ENCODE measurements at places on chromosomes 13 and 19.
A peak's percentile ranks its signal among the peaks of the same experiment; 100 is the strongest.

DNA sequence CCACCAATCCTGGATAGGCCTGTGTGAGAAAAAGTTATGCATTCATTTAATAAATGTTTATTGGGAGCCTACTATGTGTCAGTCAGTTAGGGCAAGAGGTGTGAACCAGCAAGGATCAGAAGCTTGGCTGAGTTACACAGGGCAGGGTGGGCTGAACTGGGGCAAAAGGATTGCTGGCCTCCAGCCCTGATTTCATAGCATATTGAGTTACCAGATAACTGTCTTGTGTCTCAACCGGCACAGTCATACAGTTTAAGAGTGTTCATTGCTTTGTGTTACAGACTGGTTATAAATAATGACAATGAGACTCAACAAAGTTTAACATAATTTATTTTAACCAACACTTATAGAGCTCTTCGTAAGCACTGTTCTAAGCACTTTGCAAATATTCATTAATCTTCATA lies 253.8 kb downstream of the DLEU7 start:
- DNase-seq: peak; percentile 72

- no peak for DNase-seq
Measured at GRCh38 chr19:43465468-43466120, at the start of gene LYPD3. LYPD3 (minus strand) TSS chr19:43465608; CDS start chr19:43465571, 37 bp downstream.

DNA sequence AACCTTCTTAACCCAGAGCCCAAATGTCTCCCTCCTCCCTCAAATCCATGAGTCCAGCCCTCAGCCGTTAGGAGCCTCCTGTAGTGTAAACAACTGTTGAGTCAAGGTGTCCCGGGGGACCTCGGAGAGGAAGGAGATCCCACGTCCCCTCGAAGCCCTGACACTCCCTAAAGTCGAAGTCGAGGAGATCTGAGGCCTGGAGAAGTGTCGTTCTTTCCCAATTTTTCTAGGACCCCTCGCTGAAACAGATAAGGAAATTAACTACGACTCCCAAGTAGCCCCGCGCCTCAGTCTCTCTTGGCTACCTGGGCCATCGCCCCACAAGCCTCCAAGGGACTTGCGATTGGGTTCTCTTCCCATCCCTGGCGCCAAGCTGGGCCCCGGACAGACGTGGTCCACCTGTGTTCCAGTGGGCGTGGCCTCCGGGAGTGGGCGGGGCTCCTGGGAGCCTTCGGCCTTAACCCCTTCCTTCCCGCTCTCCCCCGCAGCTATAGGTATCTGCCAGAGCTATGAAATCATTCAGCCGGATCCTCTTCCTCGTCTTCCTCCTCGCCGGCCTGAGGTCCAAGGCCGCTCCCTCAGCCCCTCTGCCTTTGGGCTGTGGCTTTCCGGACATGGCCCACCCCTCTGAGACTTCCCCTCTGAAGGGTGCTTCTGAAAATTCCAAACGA lies 869 bp downstream of the GFY start:
- no peak for DNase-seq

- DNase-seq: no peak
Measured at GRCh38 chr19:12867120-12868099, 13.8 kb downstream of the DNASE2 start.

DNA sequence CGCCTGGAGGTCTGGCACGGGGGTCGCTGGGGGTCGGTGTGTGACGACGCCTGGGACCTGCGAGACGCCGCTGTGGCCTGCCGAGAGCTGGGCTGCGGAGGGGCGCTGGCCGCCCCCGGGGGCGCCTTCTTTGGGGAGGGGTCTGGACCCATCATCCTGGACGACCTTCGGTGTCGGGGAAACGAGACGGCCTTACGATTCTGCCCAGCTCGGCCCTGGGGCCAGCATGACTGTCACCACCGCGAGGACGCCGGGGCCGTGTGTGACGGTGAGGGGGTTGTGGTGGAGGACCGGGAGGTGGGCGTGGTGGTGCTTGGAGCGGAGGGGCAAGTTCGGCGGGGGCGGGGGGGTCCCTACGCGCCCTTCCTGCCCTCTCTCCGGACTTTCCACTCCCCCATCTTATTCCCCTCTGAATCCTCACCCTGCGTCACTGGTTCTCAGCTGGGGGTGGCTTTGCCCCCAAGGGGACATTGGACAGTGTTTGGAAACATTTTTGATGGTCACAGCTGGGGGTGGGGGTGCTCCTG lies 5.5 kb downstream of the SSC5D start:
- no peak for DNase-seq

GRCh38 chr19:6679139-6679538 lies 9.2 kb upstream of the TNFSF14 start:
- DNase-seq: no peak

DNA sequence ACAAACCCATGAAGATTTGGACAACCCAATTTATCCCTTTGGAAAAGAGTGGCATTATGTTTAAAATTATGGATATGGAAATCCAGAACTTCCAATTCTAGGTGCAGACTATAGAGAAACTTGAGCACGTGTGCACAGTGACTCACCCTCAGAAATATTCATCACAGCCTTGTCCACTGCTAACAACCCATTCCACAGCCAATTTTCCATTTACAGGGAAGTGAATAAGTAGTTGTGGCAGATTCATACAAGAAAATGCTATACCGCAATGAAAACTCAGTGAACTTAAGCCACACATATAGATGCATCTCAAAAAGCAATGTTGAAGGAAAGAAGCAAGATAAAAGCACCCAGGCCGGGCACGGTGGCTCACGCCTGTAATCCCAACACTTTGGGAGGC lies 133.3 kb downstream of the USP12 start:
- DNase-seq: no peak

- no peak for DNase-seq
Measured at GRCh38 chr19:14096272-14096992, 5.9 kb upstream of the SAMD1 start.

DNA sequence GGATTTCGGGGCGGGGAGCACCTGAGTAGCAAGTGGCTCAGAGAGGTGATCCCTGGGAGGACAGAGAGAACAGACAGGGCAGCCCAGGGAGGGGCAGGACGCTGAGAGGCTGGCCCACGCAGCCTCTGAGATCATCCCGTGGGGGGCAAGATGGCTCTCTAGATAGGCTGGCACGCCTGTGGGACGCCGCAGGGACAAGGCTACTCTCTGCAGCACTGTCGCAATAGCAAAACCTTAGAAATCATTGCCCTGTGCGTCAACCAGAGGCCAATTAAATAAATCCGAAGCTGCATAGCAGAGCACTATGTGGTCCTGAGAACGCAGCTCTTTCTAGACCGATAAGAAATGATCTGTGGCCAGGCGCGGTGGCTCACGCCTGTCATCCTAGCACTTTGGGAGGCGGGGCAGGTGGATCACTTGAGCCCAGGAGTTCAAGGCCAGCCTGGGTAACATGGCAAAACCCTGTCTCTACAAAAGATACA lies 5.1 kb downstream of the PEX11G start:
- DNase-seq: no peak

GRCh38 chr19:38710928-38711725 lies 33.1 kb downstream of the CAPN12 start:
- no peak for DNase-seq

DNA sequence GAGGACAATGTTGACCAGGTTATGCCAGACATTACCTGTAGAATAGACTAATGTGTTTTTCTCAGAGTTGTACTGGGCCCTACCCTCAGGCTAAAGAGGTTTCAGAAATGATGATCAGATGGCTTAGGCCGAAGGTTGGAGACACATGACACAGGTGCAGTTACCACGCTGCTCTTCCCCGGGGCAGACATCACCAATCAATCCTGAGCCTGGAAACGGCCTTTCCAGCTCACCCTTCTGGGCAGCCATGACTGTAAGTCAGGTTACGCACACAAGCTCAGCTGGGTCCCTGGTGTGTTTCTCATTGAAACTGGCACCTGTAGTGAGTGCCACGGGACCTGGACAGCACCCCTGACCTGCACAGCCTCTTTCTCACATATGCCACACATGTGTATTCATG lies 299.3 kb downstream of the UQCRFS1 start:
- DNase-seq: no peak

- DNase-seq: no peak
Measured at GRCh38 chr13:95317039-95317989, 16.1 kb upstream of the ABCC4 start.

DNA sequence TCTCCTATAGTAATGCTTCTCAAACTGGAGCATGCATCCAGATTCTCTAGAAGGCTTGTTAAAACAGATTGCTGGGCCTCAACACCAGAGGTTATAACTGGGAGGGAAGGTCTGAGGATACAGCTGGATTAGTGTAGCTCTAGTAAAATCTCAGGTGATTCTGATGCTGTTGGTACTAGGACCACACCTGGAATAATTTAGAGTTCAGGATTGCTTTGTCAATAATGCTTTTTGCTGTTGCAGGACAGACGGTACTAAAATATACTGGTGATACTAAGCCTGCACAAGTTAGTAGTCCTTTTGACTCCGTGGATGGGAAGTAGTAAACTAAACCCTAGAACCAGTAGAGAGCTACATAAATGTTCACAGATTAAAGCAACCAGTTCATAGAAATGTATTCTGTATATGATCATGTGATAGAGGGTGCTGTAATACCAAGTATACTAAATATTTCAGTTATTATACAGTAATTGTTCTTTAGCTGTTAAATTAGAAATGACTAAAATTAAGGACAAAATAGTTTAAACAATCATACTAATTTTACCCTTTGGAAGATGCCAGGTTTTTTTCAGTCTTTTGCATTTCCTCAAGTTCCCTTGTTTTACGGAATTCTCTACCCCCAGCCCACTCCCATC lies 258.2 kb upstream of the STARD13 start:
- DNase-seq: no peak

DNA sequence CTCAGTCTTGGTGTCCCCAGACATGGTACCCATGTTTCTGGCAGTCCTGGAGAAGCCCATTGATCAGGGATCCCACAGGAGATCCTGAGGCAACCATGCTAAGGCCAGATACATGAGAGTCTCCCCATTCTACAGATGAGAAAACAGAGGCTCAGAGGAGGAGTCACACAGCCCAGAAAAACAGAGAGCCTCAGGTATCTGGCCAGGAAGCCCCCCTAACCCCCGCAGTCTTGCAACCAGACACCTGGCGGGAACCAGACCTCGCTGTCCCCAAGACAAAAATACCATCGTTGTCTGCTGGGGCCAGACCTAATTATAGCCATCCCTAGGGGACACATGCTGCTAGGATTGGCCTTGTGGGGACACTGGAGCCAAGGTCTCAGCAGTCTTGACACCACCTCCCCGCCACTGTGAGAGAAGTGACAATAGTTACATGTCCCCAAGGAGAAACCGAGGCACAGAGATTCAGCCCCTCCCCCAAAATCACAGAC lies 1.6 kb upstream of the PDE4C start:
- no peak for DNase-seq

DNA sequence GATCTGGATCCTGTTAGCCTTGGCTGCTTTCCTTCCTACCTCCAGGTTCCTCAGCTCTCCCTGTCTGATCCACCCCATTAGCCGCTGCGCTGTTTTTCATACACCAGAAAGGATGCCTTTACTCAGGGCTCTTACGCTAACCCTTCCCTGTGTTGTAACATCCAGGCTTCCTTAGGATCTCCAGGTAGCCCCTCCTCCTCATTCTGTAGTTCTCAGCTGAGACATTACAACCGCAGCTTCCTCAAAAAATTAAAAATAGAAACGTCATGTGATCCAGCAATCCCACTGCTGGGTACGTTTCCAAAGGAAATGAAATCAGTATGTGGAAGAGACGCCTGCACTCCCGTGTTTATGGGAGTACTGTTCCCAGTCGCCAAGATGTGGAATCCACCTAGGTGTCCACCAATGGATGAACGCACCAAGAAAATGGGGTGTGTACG lies 18.4 kb upstream of the MYADM start:
- DNase-seq: peak; percentile 68

DNA sequence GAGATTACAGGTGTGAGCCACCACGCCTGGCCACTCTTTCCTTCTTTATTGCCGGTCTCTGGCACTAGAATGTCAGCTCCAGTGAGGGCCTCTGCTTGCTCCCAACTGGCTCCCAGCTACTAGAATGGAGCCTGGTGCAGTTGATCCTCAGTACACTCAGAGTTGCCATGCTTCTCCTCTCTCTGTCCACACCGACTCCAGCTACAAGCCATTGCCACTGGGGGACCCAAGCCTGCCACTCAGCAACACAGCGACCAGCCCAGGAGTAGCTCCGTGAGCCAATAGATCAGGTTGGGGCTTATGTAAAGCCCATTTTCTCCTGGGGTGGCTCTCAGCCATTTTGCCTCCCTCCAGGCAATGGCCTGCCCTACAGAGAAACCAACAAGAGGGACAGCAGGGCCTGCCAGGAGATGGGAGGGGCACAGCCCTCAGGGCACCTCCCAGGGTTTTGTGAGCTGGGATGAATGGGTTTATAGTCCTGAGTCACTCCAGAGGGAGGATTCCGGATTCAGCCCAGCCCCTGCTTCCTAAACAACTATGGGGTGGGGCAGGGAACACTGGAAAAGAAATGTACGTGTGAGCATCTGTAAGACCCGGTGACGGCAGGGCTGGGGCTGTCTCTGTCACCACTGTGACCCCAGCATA lies 36.5 kb downstream of the OPA3 start:
- peak; percentile 62 for DNase-seq

DNA sequence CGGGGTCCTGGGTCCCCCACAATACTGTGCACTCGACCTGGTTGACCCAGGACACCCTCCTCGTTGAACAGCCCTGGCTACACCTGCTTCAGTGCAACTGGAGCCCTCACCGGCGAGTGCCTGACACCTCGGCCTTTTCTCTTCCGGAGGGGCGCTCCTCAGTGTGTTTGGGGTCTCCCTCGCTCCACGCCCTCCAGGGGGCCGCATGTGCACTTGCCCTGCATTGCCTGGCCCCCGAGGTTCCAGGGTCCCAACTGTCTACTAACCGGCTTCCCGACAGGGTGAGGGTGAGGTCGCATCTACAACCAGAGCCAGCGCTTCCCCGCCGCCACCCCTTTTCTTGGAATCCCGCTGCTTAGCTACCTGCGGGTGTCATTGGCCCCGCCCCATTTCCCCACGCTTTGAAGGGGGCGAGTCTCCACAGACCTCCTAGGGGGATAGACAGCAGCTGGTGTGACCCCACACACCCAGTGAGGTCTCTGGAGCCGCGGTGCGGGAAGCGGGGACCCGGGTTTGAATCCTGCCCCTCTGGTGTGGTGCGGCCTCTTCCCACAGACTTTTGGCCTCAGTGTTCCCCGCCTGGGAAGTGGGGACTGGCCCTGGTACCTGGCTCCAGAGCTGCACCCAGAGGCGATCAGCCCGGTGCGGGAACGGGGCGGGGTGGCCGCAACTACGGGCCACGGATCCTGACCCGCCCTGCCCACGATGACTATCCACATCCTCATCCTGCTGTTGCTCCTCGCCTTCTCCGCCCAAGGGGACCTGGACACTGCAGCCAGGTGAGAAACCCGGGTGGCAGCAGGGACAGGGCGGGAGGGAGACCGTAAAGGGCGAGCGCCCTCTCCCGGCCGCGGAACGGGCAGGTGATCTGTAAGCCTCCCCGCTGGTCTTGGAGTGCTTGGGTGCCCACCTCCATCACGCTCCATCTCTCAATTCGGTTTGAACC lies at the start of gene ADM5:
TSS of gene ADM5 (plus strand) at position 462 of the 946 bp plus-strand sequence. CDS start at position 706, 244 bp downstream.
- DNase-seq: no peak

Data from AG09309 (cell line).